ENCODE measurements at places on chromosomes 13 and 19.

DNA sequence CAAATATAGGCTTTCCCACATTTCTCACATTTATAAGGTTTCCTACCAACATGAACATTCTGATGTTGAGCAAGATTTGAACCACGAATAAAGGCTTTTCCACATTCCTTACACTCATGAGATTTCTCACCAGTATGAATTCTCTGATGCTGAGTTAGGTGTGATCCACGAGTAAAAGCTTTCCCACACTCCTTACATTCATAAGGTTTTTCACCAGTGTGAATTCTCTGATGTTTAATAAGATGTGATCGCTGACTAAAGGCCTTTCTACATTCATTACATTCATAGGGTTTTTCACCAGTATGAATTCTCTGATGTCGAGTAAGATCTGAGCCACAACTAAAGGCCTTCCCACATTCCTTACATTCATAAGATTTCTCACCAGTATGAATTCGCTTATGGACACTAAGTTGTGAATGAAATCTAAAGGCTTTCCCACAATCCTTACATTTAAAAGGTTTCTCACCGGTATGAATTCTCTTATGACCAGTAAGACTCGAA lies 19.0 kb downstream of the ZNF790 start:
- no peak for DNase-seq

GRCh38 chr13:110448230-110448629 lies 113.3 kb downstream of the RAB20 start:
- no peak for DNase-seq

GRCh38 chr19:49677901-49678674 lies 1.0 kb downstream of the PRMT1 start:
- DNase-seq: peak; percentile 3

- peak; percentile 46 for DNase-seq
These were observed 57.3 kb downstream of the CEBPG start for GRCh38 chr19:33430674-33431277.

GRCh38 chr13:114011226-114011625 lies 37.4 kb upstream of the C13orf46 start:
- no peak for DNase-seq

DNA sequence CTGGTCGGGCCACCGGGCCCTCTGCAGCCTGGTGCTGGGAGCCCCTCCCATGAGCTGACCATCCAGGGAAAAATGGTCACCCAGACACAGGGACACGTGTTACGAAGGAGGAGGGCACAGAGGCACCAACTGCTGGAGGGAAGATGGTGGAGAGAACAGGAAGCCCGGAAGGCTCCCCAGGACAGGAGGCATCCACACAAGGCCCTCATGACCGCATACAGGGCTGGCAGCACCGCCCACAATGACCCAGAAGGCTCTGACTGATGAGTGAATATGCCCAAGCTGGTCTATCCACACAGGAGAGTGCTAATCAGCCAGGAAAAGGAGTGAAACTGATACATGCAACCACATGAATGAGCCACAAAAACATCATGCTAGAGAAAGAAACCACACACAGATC lies 14.0 kb upstream of the TMEM86B start:
- DNase-seq: no peak

DNA sequence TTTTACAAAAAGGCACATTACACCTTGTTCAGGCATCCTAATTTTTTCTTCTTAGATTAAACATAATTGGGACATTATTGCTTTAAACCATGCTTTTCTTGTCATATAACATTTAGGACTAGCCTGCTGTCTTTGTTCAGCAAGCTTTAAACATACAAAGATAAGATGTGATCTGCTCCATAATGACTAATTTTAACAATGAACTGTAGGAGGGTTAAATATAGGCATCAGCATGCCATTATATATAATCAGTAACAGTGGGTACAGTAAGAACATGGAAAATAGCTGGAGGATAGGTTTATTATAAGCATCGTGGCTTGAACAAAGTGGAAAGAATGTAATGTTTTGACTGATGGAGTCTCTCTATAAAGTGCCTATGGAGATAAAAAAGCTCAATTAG lies 661.7 kb downstream of the SLITRK6 start:
- no peak for DNase-seq

- DNase-seq: no peak
These were observed 1.5 kb downstream of the MFSD12 start for GRCh38 chr19:3555653-3556422.

- no peak for DNase-seq
These were observed 122.2 kb downstream of the KDM4B start for GRCh38 chr19:5091018-5091683.

- DNase-seq: no peak
These were observed 2662.9 kb upstream of the PCDH20 start for GRCh38 chr13:64078480-64078936.

- DNase-seq: no peak
These were observed 68.2 kb downstream of the ESD start for GRCh38 chr13:46728777-46729176.

- DNase-seq: no peak
These were observed 2.4 kb downstream of the CLN5 start for GRCh38 chr13:76994281-76994680.

GRCh38 chr13:44697058-44697457 lies 120.9 kb upstream of the TSC22D1 start:
- no peak for DNase-seq

DNA sequence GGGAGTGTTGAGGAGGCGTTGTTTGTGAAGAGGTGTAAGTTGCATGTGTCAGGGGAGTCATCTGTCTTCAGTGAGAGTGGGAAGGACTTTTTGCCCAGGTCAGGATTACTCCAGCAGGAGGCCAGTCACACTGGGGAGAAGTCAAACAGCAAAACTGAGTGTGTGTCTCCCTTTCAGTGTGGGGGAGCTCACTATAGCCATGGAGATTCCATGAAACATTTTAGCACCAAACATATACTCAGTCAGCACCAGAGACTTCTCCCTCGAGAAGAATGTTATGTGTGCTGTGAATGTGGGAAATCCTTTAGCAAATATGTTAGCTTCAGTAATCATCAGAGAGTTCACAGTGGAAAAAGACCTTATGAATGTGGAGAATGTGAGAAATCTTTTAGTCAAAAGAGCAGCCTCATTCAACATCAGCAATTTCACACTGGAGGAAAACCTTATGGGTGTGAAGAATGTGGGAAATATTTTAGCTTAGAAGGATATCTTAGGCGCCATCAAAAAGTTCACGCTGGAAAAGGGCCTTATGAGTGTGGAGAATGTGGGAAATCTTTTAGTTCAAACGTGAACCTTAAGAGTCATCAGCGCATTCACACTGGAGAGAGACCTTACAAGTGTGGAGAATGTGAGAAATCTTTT lies 8.4 kb upstream of the ZNF587 start:
- no peak for DNase-seq

DNA sequence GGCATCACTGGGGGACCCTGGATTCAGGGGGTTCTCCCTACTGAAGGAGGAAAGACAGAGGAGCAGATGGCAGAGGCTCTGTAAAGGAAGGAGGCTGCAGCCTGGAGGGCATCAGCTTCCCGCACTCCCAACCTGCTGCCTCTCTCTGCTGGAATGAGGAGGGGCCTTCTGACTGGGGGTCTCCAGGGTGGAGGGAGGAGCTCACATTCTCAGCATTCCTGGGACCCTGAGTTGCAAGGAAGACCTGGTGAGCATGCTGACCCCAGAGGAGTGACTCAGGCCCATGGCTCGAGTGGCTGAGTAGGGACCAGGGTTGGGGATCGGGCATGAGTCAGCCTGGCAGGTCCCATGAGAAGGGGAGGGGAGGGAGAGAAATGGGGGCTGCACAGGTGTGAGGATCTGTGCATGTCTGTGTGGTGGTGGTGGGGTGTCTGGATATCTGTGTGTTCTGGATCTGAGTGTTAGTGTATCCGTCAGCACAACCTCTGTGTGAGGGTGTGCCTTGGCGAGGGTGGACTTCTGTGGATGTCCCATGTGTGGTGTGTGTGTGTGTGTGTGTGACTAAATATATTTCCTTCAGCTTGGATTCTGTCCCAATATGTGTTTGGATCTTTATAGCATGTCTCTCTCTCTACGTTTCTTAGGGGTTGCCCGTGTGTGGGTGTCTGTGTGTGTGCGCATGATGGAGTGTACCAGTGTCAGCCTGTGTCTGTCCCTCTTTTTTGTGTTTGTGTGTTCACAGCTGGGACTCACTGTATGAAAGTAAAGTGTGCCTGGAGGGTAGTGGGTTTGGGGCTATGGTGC lies 4.6 kb downstream of the AXL start:
- no peak for DNase-seq

DNA sequence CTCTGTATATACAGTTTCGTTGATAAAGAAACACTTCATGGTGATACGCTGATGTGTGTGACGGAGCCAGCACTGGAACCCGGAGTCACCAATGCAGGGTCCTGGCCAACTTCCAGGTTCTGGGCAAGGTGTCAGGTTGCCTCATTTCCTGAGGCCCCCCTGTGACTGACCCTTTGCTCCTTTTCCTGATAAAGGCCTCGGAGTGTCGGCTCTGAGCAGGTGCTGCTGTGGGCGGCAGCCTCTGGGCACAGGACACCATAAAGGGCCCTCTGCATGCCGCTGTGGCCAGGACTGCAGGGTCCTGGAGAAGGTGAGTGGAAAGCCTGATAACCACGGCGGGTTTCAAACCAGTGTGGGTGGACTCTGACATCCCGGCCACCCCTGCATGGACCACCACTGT lies 17.3 kb upstream of the MYDGF start:
- DNase-seq: no peak

DNA sequence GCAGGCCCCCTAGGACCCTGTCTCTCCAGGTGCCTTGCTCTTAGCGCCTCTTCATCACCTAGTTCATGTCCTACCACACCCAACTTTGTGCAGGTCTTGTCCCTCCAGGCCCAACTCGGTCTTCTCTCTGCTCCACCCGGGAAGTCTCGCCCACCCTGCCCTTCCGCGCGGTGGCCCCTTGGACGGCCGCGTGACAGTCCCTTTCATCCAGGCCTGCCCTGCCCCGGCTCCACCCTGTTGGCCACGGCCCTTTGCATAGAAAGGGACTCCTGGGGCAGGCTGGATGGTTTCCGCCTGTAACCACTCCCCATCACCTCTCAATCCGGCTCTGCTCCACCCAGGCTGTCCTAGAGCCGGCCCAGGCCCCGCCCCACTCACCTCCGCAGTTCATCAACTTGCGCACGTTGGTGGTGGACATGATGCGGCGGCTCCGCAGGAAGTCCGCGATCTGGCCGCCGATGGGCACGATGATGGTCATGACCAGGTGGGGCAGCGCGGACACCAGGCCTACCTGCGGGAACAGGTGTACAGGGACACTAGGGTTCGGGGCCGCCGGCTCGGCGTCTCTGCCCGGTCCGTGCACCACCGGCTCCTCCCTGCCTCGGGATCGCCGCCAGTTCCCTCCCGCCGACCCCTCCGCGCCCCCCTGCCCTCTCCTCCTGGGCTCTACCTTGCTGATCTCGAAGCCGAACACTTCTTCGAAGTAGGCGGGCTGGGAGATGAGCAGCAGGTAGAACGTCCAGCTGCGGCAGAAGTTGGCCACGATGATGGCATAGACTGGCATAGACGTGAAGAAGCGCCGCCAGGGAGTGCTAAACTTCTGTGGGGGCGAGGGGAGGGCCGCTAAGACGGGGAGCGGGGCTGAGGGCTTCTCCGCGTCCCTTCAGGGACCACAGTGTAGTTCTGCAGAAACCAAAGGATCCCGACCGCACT lies 7.2 kb downstream of the GFY start:
- DNase-seq: no peak

- no peak for DNase-seq
These were observed 7.5 kb downstream of the PLAUR start for GRCh38 chr19:43662487-43662886.

GRCh38 chr19:51034704-51035103 lies at the start of gene KLK12:
Gene KLK12, minus strand, starts transcription at chr19:51035002. Its CDS starts 381 bp downstream, at chr19:51034621.
- peak; percentile 53 for DNase-seq

DNA sequence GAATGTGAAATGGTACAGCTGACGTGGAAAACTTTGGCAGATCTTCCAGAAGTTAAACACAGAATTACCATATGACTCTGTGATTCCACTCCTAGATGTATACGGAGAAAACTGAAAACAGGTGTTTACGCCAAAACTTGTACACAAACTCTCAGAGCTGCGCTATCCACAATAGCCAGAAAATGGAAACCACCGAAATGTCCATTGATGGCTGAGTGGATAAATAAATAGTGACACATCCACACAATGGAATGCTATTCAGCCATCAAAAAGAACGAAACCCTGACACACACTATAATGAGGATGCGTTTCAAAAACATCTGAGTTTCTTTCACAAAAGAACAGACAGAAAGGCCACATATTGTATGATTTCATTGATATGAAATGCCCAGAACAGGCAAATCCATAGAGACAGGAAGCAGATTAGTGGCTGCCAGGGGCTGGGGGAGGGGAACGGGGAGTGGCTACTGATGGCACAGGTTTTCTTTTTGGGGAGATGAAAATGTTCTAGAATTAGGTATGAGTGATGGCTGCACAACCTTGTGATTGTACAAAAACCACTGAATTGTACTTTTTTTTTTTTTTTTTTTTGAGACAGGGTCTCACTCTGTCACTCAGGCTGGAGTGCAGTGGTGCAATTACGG lies 33.0 kb downstream of the IL12RB1 start:
- DNase-seq: no peak

GRCh38 chr13:109695402-109696190 lies 90.8 kb downstream of the IRS2 start:
- no peak for DNase-seq

DNA sequence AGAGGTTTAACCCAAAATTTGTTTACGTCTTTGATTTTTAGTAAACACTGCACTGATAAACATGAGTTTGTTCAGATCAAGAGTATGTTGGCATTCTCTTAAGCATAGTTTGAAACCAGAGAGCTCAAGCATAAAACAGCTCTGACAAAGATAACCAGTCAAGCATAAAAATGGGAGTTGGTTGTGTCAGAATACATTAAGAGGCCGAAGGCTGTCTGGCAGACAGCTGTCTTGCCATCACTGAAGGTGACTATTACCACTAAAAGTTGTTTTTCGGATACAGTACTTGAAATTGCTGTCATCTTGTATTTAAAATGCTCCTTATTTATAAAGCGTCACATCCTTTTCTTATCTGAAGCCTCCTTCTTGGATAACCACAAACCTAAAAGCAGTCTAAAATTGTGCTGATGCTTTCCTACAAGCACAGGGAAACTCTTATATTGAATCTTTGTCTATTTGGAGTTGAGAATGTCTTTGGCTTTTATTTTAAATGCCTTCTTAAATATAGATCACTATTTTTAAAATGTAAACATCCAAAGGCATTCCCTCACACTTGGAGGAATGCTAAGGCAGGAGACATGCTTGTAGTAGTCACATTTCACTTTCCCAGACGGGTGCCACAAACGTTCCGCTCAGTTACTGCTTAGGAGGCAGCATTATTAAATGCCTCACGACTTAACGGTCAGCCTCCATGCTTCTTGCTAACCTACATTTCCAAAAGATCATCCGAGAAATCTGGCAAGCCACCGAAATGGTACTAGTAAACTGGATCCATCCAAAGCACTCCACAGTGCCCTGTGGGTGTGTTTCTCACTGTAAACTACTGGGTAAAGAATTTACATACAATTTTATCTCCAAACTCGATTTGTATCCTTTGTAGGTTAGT lies 1.5 kb downstream of the SMAD9 start:
- DNase-seq: no peak

- DNase-seq: no peak
These were observed 1384.1 kb downstream of the UQCRFS1 start for GRCh38 chr19:27828829-27829228.

GRCh38 chr13:26112843-26113242 lies 61.0 kb upstream of the SHISA2 start:
- no peak for DNase-seq

Measured in NCI-H774 (cell line).